Astrocyte (in vitro differentiated cells and primary cell): ENCODE measurements at places on chromosomes 4 and X.

DNA sequence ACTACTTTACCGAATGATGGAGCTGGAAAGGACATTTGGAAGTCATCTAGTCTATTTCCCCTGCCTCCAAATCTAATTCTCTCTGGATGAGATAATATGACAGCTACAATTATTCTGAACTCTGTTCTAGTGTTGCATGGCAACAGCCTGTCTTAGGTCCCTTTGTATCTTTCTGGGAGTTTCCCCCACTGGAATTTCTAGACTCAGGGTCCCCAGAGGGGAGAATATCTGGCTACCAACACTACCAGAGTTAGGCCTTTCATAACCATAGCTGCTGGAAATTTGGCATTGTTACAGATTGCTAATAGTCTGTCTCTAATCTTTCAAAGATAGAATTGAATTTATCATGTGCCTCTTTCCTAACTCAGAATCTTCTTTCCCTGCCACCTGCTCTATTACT is 4.5 kb downstream of the MSN start:
- DNase-seq: no peak
- H3K27ac ChIP-seq: peak overlapping the region; percentile 50
- H3K27me3 ChIP-seq: no peaks in the 10 kb centered on the region
- peaks cover 35% of the 10 kb centered on the region for H3K4me1 ChIP-seq

DNA sequence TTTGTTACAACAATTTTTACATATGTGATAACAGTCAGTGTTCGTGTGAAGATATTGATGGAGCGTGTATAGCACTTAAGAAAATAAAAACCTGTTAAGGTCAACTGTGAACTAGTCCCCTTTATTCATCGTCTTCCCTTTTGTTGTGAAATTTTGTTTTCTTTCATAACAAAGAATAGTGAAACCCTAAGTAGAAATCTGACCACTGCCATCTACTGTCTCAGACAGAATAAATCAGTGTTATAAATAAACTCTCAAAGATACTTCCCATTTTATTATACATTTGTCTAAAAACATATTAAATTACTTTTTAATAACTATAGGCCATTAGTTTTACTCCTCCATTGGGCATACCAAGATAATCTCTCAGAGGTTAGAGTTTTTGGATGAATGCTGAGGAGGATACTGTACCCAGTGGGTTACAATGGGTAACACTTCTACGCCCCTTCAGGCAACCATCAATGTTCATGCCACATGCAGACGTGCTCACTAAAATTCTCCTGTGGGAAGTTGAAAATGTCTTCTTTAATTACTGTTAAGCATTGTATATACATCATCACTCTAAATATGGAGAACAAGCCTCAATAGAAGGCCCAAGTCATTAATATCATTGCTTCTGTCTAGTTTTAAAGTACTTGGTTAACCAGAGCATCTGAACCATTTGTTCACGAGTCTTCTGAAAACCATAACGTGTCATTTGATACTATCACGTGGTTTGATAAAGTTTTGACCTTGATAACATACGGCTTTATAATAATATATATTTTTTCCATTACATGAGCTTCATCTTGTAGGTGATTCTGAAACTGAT is 171.2 kb downstream of the TMA16 start:
- H3K27me3 ChIP-seq: no peaks in the 10 kb centered on the region
- DNase-seq: no peak
- H3K27ac ChIP-seq: no peak overlapping the region
- H3K4me3 ChIP-seq: no peak overlapping the region

DNA sequence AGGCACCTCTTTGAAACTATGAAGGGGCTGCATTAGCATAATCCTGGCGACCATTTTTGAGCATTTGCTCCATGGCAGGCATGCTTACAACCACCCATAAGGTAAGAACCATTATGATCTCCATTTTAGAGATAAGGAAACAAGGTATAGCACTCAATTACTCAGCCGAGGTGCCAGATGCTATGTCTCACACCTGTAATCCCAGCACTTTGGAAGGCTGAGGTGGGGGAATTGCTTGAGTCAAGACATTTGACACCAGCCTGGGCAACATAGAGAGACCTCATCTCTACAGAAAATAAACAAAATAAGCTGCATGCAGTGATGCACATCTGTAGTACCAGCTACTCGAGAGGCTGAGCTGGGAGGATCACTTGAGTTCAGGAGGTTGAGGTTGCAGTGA is 43.6 kb downstream of the TIGD4 start:
- H3K4me1 ChIP-seq: no peaks in the 10 kb centered on the region
- peaks cover 5% of the 10 kb centered on the region for H3K27me3 ChIP-seq
- H3K36me3 ChIP-seq: no peaks in the 10 kb centered on the region
- H3K4me3 ChIP-seq: no peak overlapping the region
- no peak overlapping the region for H3K27ac ChIP-seq
- no peak for DNase-seq

DNA sequence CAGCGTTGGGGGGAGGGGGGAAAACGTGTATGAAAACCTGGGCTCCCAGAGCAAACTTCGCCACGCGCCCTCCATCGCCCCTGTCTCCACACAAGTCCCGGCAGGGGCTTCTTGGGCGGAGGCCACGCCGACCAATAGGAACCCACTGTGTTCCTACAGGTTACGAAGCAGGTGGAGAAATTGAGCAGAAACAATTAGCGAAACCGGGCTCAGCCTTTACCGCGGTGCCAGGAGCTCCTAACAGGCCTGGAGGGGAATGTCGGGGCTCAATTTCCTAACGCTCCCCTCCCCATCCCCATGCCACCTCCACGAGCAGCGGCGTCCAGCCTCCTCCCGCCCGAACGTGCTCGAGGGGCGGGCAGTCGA is 589 bp upstream of the KIT start:
- peaks cover 27% of the 10 kb centered on the region for H3K4me1 ChIP-seq
- peaks cover 14% of the 10 kb centered on the region for H3K27me3 ChIP-seq
- no peak overlapping the region for H3K27ac ChIP-seq
- no peaks in the 10 kb centered on the region for H3K36me3 ChIP-seq

DNA sequence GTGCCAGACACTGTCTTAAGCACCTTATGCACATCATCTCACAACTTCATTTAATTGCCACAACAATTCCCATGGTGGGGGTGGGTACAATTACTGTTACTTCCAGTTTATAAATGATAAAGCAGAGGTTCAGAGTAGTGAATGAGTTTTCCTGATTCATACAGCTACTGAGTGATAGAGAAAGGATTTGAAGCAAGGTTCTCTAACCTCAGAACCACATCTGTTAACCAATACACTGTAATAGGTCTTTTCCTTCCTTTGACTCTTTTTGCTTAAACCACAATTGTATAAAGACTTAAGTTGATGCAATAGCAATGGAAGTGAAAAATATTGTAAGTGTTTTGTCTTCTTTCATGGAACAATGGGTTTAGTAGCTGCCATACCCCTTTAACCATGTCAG is 43.5 kb upstream of the PAK3 start:
- H3K4me1 ChIP-seq: no peaks in the 10 kb centered on the region
- H3K27me3 ChIP-seq: no peaks in the 10 kb centered on the region
- peak; percentile 28 for DNase-seq

- H3K4me1 ChIP-seq: no peaks in the 10 kb centered on the region
- DNase-seq: no peak
- no peaks in the 10 kb centered on the region for H3K27me3 ChIP-seq
- no peak overlapping the region for H3K27ac ChIP-seq
Measured at GRCh38 chr4:96056346-96056934, 216.5 kb downstream of the PDHA2 start.

GRCh38 chr4:111120191-111120590 is 497.3 kb upstream of the PITX2 start:
- H3K36me3 ChIP-seq: no peaks in the 10 kb centered on the region
- no peak overlapping the region for H3K4me3 ChIP-seq
- H3K27ac ChIP-seq: no peak overlapping the region
- no peaks in the 10 kb centered on the region for H3K27me3 ChIP-seq
- DNase-seq: no peak

GRCh38 chr4:82823062-82823461 is 24.5 kb upstream of the SCD5 start:
- peak; percentile 57 for DNase-seq
- H3K4me1 ChIP-seq: peaks cover 6% of the 10 kb centered on the region
- H3K27me3 ChIP-seq: no peaks in the 10 kb centered on the region
- H3K27ac ChIP-seq: peak overlapping the region; percentile 57
- H3K4me3 ChIP-seq: no peak overlapping the region

DNA sequence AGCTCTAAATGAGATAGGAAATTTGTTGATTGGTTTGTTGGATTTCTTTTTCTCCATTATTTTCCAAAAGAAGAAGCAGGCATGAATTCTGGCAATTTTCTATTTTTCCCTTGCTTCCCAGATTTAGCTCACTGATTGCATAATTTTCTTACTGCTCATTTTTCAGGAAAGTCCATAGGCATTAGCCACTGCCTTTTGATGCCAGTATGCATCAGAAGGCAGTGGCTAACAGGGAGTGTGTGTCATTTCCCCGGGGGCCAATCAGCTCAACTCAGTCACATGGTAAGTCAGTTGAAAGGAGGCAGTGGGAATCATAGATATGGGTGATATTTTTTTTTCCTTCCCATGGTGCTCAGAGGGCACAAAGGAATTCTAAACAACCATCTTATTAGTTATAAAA is 156.7 kb downstream of the TRIML1 start:
- no peak for DNase-seq
- H3K4me1 ChIP-seq: no peaks in the 10 kb centered on the region
- H3K27ac ChIP-seq: no peak overlapping the region
- H3K36me3 ChIP-seq: no peaks in the 10 kb centered on the region
- no peaks in the 10 kb centered on the region for H3K27me3 ChIP-seq
- H3K4me3 ChIP-seq: no peak overlapping the region

GRCh38 chrX:71302461-71303213 is 1.1 kb downstream of the ITGB1BP2 start:
- no peaks in the 10 kb centered on the region for H3K27me3 ChIP-seq
- peaks cover 11% of the 10 kb centered on the region for H3K4me1 ChIP-seq
- H3K4me3 ChIP-seq: no peak overlapping the region
- no peak overlapping the region for H3K27ac ChIP-seq
- peaks cover 20% of the 10 kb centered on the region for H3K36me3 ChIP-seq

- no peaks in the 10 kb centered on the region for H3K36me3 ChIP-seq
- H3K4me1 ChIP-seq: no peaks in the 10 kb centered on the region
- no peaks in the 10 kb centered on the region for H3K27me3 ChIP-seq
- H3K4me3 ChIP-seq: no peak overlapping the region
- no peak for DNase-seq
- no peak overlapping the region for H3K27ac ChIP-seq
Measured at GRCh38 chr4:158580064-158580463, 58.4 kb downstream of the RXFP1 start.

GRCh38 chr4:108683479-108683878 is 33.1 kb downstream of the OSTC start:
- H3K4me3 ChIP-seq: no peak overlapping the region
- no peaks in the 10 kb centered on the region for H3K4me1 ChIP-seq
- peak; percentile 39 for DNase-seq

GRCh38 chrX:24375600-24376131 is 15.2 kb downstream of the SUPT20HL1 start:
- no peaks in the 10 kb centered on the region for H3K27me3 ChIP-seq
- DNase-seq: no peak
- no peak overlapping the region for H3K4me3 ChIP-seq
- H3K4me1 ChIP-seq: no peaks in the 10 kb centered on the region
- H3K27ac ChIP-seq: no peak overlapping the region
- H3K36me3 ChIP-seq: no peaks in the 10 kb centered on the region

DNA sequence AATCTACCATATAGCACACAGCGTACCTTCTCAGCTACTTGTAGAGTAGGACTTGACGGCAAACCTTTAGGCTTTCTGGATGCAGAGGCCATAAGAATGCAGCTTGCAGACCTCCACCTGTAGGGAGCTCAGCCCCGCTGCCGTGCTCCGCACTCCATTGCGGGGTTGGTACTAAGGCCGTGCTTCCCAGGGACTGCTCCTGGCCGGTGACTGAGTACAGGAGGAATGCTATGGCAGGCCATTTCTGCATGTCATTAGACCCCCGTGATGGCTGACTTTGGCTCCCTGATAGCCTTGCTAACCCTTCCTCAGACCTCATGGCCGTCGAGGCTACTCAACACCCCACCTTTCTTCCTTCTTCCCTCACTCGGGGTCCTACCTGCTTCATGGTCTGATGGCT is 26.4 kb downstream of the TIGD2 start:
- H3K36me3 ChIP-seq: no peaks in the 10 kb centered on the region
- peaks cover 3% of the 10 kb centered on the region for H3K4me1 ChIP-seq
- no peak for DNase-seq

DNA sequence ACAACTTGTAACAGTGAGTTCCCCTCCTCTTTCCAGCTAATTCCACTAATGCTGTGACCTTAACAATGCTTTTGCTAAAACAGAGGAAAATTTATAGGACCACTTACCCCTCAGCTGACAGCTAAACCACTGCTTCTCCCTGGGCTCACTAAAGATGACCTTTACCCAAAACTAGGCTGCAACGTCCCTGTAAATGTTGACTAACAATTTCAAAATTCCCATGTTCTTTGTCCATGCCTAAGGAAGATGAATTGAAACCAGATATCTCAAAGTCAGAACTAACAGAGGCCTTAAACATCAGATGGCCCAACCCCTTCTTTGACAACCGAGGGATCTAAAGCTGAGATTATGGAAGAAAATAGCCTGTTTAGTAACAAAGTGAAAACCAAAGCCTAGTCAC is 32.5 kb downstream of the AFAP1 start:
- H3K27me3 ChIP-seq: no peaks in the 10 kb centered on the region
- no peak for DNase-seq
- peaks cover 87% of the 10 kb centered on the region for H3K4me1 ChIP-seq
- H3K4me3 ChIP-seq: no peak overlapping the region

DNA sequence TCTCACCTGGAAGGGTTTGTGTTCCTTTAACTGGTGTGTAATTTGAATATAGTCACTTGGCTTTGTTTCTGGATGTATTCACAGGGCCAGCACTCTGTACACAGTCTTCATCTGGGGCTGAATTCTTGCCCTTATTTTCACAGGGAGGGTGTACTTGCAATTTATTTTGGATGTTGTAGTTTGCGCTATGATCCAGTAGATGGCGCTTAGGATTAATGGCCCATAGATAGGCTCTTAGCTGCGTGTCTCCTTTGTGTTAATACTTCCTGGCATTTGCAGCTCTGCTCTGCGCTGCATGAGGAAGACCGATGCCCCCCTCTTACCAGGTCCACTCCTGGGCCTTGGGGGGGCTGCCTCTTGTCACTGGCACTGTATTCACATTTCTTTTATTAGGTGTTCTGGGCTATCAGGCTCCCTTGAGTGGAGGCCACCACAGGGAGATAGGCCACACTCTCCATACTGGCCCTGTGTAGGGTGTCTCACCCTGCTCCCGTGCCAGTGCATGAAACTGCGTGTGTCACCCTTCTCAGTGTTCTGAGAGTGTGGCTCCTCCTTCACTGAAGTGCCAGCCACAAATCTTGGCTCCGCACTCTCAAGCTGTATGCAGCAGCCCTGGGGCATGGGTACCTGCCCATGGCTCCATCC is 562.2 kb downstream of the ZIC3 start:
- no peaks in the 10 kb centered on the region for H3K36me3 ChIP-seq
- peak; percentile 9 for DNase-seq
- H3K4me1 ChIP-seq: peaks cover 5% of the 10 kb centered on the region
- no peak overlapping the region for H3K4me3 ChIP-seq
- H3K27ac ChIP-seq: no peak overlapping the region

- no peak for DNase-seq
- no peak overlapping the region for H3K27ac ChIP-seq
- H3K4me1 ChIP-seq: no peaks in the 10 kb centered on the region
- H3K4me3 ChIP-seq: no peak overlapping the region
- no peaks in the 10 kb centered on the region for H3K27me3 ChIP-seq
Measured at GRCh38 chrX:18895189-18895951, 88.5 kb downstream of the PHKA2 start.
